MV-4-11 (cell line): ENCODE measurements at places on chromosomes 16 and 17.

- no peak for DNase-seq
Observed at GRCh38 chr17:55722742-55723487, at the start of gene TMEM100. TSS of gene TMEM100 (minus strand) at chr17:55722864. CDS start at chr17:55721070, 1,794 bp downstream.

- no peak for DNase-seq
Observed at GRCh38 chr16:60363566-60363965, 1629.5 kb upstream of the GOT2 start.

GRCh38 chr17:35774499-35774898 is 13.8 kb downstream of the C17orf50 start:
- DNase-seq, result no peak

- DNase-seq, result no peak
Observed at GRCh38 chr16:68115851-68116250, 30.7 kb downstream of the NFATC3 start.

DNA sequence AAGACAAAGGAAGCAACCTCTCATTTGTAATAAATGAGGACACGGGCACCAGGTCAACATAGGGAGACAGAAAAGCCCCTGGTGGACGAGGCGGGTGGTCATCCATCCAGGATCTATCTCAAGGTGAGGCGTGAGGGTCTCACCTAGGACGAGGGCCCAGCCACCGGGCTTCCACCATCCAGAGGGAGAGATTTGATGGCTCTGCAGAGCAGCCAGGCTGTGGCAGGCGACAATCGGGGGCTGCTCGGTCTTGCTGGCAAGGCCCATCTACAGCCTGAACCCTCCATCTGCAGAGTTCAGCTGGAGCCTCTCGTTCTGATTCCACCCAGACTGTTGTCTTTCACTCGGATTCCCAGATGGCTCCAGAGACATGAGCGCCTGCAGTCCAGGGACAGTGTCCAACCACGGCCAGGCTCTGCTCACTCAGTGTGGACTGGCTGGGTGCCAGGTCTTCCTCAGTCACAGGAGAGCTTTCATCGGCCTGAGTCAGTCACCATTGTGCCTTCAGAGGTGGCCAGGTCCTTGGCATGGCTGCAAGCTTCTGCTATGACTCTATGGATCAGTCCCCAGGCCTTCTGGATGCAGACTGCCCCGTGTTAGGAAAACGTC is 5.9 kb downstream of the LITAFD start:
- no peak for DNase-seq

- DNase-seq, result peak; percentile 41
Observed at GRCh38 chr17:17605729-17606088, 14.2 kb upstream of the PEMT start.

DNA sequence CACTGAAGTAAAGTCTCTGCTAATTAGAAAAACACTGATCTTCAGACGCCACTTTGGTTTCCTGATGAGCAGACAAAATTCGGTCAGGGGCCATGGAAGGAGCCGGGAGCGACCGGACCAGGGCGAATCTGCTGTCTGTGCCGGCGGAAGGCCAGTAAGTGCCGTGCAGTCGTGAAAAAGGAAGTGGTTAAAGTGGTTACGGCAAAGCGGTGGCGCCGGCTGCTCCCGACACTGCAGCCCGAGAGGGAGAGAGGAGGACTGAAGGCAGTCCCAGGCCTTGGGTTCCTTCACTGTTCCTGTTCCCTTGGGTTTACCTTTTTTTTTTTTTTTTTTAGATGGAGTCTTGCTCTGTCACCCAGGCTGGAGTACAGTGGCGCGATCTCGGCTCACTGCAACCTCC is 17.3 kb upstream of the HEXD start:
- peak; percentile 92 for DNase-seq

- DNase-seq, result no peak
Observed at GRCh38 chr17:10071141-10071540, 127.3 kb downstream of the GAS7 start.

GRCh38 chr16:66399930-66400329 is 27.2 kb upstream of the BEAN1 start:
- no peak for DNase-seq

DNA sequence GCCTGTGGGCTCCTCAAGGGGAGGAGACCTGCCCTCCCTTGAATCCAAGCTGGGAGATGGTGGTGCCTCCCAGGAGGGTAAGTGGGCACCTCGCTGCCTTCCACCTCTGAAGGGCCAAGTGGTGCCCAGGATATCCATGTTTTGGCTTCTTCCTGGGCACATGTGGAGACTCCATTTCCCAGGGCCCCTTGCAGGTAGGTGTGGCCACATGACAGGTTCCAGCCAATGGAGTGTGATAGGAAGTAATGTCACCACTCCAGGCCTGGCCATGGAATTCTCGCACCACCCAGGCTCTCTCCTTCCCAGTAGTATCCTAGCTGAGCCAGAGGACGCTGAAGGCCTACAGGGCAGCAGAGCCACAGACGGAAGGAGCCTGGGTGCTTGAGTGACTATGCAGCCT is 17.6 kb upstream of the PEMT start:
- DNase-seq, result no peak
